ENCODE measurements at places on chromosomes 6 and 20.

GRCh38 chr20:16729080-16729479 is 746 bp upstream of the SNRPB2 start:
- DNase-seq: no peak

- no peak for DNase-seq
Observed at GRCh38 chr6:170233286-170234205, 57.3 kb downstream of the DLL1 start.

DNA sequence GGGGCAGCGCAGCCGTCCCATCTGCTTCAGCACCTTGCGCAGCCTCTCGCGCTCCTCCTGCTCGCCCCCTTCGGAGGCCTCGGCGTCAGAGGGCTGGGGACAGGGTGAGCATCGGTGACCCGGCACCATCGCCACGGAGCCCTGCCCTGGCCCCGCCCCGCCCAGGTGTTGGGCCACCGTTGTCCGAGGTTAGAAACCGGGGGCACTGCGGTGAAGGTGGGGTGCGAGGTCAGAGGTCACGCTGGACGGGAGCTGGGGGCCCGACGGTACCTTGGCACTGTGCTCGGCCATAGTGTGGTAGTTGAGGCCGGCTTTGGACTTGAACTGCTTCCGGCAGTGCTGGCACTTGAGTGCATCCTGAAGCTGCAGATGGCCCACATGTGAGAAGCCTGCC is 6.4 kb downstream of the ZNF512B start:
- DNase-seq: no peak

GRCh38 chr6:80922916-80923455 is 816.5 kb downstream of the BCKDHB start:
- no peak for DNase-seq

DNA sequence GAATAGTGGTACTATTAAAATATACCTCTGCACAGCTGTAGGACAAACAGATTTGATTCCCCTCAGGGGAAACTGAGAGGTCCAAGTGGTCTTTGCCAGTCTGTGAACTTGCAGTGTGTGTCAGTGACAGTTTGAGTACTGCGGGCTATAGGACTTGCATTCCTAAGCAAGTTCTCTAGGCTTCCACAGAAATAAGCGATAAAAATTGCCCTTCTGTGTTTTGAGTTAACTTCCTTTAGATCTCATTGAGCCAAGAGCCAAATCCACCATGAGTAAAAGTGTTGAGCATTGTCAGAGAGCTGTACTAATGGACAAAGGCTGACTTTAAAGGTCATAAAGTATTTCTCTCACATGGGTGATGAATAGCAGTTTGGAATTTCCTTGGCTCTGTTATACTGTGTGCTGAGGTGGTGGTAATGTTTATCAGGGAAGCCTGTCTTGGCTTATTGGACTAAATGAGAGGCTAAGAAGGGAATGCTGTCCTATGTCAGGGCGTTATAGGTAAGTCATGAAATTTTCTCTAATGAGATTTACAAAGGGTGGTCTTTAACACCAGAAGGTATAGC is 122.6 kb upstream of the MAP3K7 start:
- no peak for DNase-seq

GRCh38 chr6:154763650-154764049 is 30.4 kb downstream of the SCAF8 start:
- no peak for DNase-seq

DNA sequence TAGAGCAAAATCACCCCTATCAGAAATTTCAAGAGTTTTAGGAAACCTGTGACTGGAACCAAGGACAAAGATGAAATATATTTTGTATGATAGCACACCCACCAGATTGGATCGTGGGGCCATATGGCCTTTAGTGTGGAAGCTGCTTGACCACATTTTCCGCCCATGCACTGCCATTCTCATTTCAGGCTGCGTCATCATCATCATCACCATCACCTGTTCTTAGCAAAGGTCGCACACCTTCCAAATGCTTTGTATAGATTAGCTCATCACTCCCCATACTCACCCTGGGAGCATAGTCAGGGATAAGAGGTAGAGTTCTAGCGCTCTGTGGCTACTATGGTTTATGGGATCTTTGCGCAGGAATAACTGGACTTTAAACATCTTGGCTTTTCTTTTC is 185.7 kb downstream of the MTHFD1L start:
- DNase-seq: no peak

DNA sequence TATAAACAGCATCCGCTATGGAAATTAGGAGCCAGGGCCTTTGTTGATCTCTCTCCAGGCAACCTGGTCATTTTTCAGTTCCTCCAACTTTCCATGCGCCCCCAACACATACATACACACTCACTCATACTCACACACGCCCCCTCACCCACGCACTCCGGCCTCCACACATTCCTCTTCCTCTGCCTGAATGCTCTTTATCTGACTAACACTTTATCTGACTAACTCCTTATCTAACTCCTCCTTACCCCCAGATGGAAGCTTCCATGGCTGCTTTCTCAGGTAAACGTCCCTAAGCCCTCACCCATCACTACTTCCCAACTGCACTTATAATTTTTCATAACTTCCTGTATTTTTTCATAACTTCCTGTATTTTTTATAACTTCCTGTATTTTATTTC is 17.4 kb downstream of the CASS4 start:
- DNase-seq: peak; percentile 67

DNA sequence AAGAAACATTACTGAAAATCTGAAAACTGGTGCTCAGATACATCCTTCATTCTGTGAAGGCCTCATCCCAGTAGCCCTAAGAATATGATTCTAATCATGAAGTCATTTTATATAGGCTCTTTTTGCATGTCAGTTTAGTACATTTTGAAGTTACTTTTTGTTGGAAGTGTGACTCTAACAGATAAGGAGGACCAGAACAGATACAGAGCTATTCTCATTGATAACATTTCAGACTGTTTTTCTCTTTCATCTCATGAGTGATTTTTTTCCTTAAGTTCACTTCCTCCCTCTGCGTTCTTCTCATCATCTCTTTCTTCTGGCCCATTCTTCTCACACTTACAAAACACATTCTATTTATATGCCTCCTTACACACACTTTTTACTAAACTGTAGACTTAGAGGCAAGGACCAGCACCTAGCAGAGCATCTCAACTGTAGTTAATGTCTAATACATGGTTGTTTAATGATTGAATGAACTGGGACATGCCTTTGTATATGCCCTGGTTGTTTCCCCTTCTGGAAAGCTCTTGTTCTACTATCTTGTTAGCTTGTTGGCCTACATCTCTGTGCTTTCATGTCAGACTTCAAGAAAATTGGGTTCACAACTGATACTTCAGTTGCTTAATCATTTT is 8.7 kb downstream of the CTNNBL1 start:
- DNase-seq: no peak

DNA sequence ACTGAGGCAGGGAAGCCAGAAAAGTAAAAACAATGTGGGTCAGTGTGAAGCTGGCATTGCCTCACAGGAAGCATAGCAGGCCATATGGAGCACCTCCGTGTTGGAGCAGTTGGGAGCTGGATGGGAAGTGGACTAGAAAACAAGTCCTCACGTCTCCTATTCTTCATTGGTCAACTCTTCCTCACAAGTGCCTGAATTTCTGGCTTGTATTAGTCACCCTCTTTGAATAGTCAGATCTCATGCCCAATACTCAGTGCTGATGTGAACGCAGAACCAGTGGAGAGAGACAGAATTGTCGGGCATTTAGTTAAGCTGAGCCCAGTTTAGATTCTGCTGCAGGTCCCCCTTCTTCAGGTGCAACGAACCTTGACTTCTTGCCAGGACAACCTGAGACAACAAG is 22.3 kb upstream of the RSPO3 start:
- no peak for DNase-seq

DNA sequence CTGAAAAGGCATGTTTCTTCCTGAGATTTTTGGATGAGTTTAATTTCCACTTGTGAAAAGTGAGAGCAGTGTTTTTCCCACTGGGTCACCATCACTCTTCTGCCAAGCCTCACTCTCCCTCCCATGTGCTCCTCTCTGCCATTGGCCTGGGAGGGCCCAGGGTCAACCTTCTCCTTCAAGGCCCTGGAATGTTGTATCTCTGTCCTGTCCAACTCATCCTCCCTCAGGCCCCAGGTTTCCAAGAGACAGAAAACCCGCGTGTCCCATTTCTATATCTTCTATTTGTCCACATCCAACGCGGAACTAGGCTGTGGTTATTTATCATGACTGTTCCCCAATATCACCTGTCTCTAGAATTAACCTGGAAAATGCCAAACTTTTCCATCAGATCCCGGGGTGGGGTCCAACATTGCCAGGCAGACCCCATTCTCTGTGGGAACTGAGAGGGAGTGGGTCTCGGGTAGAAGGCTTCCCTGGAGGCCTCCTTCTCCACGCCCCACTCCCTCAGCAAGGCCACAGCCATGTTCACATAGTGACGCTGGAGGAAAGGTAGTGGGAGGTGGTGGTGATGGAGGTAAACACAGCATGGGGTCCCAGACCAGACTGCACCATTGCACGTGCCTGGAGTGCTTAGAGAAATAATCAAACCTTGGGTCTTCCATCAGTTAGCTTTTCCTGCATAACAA is 173.5 kb downstream of the SCP2D1 start:
- DNase-seq: no peak

DNA sequence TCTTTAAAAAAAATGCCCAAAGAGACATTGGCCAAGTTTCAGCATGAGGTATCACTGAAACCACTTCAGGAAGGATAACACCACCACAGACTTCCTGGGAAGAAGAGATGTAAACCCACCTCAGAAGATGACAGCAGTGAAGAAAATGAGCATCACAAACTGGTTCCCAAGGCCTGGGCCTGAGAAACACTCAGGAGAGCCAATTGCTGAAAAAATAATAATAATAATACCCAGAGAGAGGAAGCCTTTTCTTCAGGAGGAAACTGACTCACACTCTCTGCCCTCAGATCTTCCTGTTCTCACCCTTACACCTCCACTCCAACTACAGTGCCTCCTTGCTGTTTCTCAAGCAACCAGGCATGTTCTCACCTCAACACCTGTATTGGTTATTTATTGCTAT is 68.1 kb upstream of the MAFB start:
- DNase-seq: no peak

DNA sequence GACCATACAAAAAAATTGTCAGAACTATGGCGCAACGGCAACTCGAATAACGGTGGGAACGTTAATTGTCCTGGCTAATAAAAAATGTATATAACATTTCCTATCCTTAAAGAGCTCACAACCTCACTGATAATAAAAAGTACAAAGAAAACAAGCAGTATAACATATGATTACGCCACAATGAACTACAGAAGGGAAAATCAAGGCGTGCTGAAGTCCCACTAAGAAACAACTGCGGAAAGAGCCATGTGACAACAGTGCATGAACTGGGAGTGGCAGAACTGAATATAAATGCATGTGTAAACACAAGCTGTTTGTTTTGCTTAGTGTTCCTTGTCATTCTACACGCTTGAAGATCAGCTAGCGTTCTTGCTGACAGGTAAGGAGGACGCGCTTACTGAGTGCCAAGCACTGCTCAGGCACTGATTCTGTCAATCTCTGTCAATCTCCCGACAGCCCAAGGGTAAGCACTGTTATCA is 466 bp upstream of the PSMB1 start:
- DNase-seq: peak; percentile 62

DNA sequence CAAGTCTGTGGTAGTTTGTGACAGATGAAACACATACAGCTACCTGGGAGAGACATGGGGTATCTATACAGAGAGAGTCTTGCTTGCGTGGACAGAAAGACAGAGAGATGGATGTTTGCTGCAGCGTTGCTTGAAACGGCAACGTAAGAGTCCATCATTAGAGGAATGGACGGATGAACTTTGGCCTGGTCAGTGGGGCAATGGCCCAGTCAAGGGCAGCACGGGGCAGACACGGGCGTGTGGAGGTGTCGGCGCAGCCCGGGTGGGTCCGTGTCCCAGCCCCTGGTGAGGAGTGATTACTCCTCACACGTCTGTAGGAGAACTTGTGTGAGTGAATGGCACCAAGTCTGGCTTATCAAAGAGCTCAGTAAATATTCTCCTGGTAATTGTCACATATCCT is 21.9 kb downstream of the DACT2 start:
- no peak for DNase-seq

DNA sequence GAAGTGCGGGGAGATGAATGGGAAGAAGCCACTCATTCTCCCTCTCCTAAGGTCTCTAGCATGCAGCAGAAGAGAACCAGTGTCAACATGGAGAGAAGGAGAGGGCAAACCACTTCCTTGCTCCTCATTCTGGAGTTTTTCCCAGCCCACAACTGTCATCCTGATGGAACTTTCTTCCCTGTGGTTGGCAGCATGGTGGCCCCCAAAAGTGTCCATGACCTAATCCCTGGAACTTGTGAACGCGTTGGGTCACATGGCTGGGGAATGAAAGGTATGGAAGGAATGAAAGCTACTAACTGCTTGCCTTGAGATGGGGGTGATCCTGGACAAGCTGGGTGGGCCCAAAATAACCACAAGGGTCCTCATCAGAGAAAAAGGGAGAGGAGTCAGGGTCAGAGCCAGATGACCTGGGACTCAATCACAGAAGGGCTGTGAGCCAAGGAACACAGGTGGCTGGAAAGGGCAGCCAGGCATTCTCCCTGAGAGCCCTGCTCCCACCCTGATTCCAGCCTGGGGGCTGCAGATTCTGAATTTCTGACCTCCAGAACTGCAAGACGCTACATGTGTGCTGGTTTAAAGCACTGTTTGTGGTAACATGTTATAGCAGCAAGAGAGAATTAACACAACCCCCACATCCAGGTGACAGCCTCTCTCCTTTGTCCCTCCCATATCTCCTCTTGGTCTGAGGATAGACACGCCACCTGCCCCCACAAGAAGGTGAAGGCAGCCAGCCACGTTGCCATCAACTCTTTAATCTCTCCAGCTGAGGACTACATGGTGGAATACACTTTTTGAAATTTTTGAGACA is 63.2 kb downstream of the PYGB start:
- peak; percentile 77 for DNase-seq

DNA sequence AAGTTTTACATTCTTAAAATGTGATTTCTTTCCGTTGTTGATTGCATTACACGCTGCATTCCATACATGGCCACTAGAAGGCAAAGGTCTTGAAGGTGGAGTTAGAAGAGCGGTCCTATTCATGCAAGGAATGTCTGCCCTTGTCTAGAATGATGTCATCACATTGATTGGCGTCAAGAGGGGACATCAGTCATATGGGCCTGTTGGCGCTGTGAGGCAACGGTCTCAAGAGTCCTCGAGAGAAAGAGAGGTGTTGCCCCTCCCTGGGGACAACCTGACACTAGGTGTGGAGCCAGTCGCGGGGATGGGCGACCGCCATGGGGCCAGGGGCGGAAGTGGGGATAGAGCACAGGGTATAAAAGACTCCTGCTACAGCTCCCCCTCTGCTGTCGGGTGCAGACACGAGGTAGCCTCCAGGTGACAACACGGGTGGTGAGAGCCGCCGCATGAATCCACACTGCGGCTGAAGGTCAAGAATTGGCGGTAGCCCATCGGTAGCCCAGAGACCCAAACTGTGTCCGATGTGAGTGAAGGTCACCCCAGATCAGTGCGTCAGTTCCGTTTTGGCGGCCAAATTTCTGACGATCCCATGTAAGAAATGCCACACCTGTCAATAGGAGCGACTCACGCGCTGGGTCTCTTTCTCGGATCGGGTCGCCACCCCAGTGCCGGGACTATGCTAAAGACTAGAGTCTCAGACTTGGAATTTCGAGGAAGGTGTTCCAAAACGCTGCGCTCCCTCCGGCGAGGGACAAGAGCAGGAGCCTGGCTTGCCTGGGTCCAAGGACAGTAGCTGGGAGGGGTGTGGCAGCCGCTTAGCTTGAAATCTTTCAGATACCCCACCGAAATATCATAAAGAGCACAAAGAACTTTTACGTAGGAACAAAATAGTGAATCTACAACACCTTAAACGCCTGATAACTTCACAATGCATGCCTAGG is 93.2 kb upstream of the ZNF184 start:
- no peak for DNase-seq

Measured in kidney glomerular epithelial cell (primary cell).